Foreskin keratinocyte (primary cell): ENCODE measurements at places on chromosomes 6 and 20. TPM values are rescaled to one million over a fixed set of nuclear protein-coding genes. Genes with fewer than 3 reads are reported as not detected.
A peak's percentile ranks its signal among the peaks of the same experiment; 100 is the strongest.

The C6orf163 gene
- polyA plus RNA-seq = 0.54 and 0.69 TPM in 2 replicates

The SLC35F1 gene
- not detected in 2 replicates for polyA plus RNA-seq

The TBX18 gene
- polyA plus RNA-seq = not detected in 2 replicates

The SLC44A4 gene
- 0.16 and 0.27 TPM in 2 replicates for polyA plus RNA-seq

The COL10A1 gene
- polyA plus RNA-seq = not detected in 2 replicates

The KCNG1 gene
- 10.5 and 22.9 TPM in 2 replicates for polyA plus RNA-seq

DNA sequence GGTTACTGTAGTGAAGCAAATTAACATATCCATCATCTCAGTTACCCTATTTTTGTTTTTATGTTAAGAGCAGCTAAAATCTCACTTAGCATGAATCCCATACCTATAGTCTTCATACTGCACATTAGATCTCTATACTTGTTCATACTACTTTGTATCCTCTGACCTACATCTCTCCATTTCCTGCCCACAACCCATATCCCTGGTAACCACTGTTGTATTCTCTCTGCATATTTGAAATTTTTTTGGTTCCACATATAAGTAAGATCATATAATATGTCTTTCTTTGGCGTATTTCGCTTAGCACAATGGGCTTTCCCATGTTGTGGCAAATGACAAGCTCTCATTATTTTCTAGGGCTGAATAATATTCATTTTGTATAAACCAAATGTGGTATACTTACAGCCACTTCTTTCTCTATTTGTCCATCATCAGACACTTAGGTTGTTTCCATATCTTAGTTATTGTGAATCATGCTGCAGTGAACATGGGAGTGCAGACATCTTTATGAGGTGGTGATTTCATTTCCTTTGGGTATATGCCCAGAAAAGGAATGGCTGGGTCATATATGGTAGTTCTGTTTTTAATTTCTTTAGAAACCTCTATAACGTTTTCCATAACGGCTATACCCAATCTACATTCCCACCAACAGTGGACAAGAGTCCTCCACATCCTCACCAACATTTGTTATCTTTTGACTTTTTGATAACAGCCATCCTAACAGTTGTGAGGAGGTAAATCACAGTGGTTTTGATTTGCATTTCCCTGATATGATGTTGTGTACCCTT lies 39.8 kb downstream of the BACH2 start:
- peak; percentile 72 for DNase-seq

GRCh38 chr6:130851026-130851425 lies 23.8 kb downstream of the SMLR1 start:
- DNase-seq = no peak

GRCh38 chr20:55406891-55407290 lies 598.4 kb downstream of the CBLN4 start:
- no peak for DNase-seq

DNA sequence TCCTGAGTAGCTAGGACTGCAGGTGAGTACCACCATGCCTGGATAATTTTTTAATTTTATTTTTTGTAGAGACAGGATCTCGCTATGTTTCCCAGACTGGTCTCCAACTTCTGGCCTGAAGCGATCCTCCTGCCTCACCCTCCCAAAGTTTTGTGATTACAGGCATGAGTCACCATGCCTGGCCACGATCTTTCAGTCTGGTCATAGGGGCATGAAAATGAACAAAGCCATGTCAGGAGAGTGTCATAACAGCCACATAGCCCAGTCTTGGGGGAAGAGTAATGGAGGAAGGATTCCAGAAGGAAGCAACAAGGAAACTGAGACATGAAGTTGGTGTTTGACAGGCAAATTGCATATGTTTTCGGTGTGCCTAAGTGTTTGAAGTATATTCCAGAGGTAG lies 17.0 kb upstream of the SNX3 start:
- DNase-seq = no peak

DNA sequence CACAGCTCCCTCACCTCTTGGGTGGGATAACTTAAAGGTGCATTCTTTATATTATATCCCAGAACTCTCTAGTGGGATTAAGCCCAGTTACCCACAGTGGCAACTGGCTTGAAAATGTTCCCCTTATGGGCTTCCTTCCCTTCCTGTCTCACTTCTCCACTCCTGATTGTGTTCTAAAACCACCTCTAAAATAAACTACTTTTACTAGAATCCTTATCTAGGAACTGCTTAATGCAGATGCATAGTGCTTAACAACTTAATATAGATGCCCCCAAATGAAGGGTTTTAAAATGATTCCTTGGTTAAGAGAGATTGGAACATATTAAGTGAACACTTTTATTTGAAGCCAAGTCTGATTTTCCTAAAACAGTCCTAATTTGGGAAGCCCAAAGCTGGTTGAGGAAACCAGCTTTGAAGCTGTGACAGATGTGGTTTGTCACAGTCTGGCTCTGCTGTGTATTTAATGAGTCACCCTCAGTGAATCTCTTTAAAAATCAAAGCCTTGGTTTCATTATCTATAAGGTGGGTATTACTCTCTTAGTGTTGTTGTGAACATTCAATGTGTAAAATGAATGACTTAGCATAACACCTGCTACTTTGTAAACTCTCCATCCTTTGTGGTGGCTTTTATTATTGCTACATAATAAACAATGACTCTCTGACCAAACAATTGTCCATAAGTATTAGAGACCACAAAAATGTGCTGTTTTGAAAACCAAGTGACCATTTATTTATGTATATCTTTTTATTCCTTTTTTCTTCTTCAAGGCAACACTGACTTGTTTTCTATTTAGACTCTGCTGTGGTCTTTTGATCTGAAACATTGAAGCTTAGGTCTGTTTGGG lies 24.4 kb downstream of the PLCB1 start:
- DNase-seq = no peak

DNA sequence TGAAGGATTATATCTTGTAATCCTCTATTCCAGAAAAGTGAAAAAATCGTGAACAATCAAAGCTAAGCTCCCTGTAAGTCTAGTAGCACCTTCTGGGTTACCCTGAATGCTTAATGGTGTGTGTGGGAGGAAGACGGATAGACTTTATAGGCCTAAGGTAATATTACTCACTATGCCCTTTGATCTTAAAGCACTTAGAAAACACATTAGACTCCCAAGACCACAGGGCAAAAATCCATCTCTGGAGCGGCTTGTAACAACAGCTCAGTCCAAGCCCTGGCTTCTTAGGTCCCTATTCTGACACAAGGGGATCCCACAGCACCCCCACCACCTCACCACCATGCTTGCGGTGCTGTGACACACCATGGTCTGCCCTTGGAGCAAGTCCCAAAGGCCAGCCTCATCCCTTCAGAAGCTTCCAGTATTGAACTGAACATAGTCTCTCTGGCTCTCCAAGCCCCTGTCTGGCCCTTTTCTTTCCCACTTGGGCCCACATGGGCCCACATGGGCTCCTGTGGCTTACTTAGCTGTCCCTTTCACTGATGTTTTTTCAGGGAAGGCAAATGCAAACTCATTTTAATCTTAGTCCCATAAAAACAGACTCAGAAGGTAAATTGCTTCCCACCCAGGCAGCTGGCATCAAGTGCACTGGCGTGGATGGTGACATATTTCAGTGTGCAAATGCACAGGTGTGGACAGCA lies 28.3 kb downstream of the C6orf132 start:
- DNase-seq = no peak

DNA sequence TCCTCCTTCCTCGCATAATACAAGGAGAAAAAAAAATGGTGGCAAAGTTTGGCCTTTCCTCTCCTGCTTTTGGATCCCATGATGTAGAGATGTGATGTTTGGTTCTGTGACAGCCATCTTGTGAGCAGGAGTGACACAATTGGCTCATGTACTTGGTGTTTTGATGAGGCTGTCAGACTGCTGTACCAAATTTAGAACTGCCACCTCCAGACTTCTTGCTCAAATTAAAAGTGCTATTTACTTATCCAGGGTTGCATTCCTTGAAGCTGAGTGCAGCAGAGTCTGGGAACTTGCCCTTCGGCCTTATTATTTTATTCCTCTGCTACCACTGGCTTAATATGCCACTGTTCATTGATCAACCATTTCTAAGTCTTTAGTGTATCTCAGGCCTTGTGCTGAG lies 21.9 kb downstream of the BCAS1 start:
- no peak for DNase-seq

DNA sequence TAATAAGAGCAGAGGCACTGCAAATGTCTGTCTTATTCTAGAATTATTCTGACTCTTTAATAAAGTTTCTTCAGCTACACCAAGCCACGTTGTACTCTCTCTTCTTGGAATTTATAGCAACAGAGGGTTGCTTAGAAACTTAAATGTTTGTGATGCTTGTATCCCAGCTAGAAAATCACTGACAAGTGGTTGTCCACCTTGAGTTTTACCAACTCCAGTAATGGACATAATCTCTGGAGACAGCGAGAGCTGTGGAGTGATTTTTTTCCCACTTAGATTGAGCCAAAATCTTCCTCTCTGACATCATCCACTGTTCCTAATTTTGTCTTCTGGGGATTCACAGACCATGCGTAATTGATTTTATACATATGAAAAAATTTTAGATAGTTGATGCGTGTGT lies 8.0 kb downstream of the ECT2L start:
- DNase-seq = no peak

DNA sequence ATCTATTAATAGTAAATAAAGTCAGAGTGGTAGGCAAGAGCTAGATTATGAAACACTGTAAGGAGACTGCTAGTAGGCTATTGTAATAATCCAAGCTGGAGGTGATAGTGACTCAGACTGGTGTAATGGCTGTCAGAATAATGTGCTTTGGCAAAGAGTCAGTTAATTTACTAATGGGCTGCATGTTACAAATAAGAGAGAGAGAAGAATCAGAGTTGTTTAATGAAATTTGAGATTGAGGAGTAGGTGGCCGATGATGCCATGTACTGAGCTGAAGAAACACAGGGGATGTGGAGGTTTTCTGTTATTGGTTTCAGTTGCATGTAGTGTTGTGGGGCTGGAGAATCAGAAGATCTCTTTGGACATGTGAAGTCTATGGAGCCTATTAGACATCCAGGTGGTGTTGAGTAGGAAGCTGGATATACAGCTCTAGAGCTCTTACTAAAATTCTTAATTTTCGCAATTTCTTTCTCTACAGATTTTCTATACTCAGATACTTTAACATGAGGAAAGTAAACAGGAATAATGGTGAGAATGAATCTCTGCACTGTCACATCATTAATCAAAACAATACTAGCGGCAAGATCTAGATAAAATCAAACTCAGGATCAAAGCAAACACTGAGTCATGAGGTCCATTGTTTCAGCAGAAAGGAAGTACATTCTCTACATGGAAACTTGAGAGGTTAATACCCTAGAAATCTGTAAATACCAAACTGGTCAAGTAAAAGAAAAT lies 167.7 kb downstream of the SIM1 start:
- DNase-seq = peak; percentile 71

DNA sequence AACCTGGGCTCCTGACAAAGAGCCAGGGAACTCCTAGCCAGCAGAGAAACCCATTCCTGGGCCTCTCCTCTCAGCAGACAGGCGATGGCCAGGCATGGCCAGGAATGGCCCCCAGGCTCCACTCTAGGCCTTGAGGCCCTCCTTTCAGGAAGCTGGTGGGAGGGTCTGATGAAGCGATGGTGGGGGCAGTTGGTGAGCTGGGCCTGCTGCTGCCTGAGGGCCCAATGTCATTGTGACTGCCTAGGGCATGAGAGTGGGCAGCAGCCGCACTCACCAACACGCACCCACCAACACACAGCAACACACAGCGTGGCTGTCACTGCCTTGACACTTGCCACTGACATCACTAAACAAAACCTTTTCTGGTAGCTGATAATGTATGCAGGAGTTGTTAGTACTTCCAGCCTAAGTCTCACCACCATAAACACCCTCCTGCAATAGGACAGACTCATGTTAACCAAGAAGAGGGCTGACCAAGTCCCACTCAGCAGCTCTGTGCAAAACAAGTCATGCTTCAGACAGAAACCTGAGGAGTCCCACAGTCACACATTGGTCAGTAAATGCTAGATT lies 69.3 kb downstream of the ABHD12 start:
- DNase-seq = no peak

- DNase-seq = no peak
Observed at GRCh38 chr6:63676412-63677114, 41.0 kb downstream of the PHF3 start.

DNA sequence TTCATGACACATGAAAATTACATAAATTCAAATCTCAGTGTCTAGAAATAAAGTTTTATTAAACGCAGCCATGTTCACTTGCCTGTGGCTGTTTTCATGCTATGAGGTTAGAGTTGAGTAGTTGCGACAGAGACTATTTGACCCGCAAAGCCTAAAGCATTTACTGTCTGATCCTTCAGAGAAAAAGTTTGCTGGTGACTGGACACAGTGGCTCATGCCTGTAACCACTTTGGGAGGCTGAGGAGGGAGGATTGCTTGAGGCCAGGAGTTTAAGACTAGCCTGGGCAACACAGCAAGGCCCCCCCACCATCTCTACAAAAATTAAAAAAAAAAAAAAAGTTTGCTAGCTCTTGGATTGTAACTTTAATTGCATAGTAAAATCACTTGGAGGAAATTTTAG lies 9.2 kb downstream of the SMIM28 start:
- DNase-seq = no peak

GRCh38 chr20:39356908-39357307 lies 394.8 kb downstream of the DHX35 start:
- no peak for DNase-seq

- DNase-seq = no peak
Observed at GRCh38 chr20:63007360-63007645, 539 bp upstream of the BHLHE23 start.

DNA sequence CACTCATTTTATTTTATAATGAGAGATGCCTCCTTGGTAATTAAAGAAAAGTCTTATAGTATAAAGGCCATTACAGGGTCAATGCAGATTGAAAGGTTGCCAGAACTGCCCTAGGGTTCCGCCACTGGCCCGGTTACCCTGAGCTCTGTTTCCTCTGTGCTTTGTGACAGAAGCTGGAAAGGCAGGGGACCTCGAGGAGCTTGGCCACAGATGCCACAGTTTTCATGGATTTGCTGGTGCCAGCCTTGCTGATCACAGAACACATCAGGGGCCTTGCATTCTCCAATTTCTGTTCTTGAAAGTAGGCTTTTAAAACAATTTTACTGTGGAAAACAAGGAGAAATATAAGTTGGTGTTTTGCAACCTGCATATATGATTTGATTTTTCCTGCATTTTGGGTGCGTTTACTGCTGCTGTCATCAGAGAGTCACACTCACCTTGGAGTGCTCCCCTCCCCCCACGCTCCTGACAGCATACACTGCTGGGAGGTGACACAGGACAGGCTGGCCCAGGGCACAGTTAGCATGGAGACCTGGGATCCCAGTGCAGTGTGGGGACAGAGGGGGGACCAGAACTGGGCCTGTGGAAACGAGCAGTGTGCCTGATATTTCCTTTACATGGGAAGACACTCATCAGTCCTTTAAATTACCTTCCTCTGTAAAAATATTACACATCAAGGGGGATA lies 142.8 kb downstream of the CFAP61 start:
- no peak for DNase-seq

GRCh38 chr6:88004707-88005106 lies 42.9 kb upstream of the SPACA1 start:
- DNase-seq = peak; percentile 6

- no peak for DNase-seq
Observed at GRCh38 chr6:139327038-139327437, 35.2 kb upstream of the TXLNB start.

- DNase-seq = peak; percentile 5
Observed at GRCh38 chr6:107185391-107185970, 70.2 kb upstream of the BEND3 start.
